Stimulated activated CD4-positive, alpha-beta T cell treated with anti-CD3 and anti-CD28 coated beads, TNF-alpha, amount 100 ng/mL, for 1 hour (primary cell): ENCODE measurements at places on chromosomes 5 and 9.

DNA sequence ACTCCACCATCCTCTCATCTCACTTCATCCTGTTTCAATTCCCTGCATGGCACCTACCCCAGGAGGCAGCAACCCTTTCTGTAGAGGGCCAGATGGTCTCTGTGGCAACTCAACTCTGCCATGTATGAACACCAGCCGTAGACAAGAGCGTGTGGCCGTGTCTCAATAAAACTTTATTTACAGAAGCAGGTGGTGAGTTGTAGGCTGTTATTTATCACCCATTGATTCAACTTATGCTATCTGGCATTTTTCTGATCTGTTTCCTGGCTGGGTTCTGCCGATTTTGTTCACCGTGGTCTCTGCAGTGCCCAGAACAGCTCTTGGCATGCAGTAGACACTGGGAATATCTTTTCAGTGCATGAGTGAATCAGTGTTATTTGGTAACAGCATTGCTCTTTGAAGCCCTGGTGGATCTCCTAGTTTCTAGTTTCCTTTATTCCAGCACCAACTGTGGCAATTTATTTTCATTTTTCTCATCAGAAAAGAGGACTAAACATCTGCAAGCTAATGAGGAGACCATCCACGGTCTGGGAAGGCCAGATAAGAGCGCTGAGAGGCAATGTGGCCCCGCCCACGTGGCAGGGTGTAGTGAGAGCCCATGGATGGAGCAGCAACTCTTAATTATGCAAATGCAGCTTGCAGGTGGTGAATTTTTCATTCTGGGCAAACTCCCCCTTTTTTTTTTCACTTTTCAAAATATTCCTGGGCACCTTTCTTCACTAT lies 77.9 kb downstream of the CTSL start:
- no peak for DNase-seq

DNA sequence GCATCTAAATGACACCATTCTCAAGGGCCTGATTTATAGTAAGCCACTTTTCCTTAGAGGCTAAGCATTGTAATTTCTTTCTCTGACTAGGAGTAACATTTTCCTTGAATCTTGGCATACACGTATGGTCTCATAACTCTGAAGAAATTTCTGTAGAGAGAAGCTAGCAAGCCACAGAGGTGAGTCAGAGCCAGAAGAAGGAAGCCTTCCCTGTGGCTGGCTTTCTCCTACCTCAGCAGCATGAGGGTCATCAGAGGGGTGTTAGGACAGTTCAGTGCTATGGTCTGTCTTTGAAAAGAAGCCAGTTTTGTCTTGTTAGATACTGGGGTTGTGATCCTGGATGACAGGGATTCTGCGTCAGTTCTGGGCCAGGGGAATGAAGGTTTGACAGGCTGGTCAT lies 3.2 kb downstream of the SNX30 start:
- DNase-seq, result no peak

DNA sequence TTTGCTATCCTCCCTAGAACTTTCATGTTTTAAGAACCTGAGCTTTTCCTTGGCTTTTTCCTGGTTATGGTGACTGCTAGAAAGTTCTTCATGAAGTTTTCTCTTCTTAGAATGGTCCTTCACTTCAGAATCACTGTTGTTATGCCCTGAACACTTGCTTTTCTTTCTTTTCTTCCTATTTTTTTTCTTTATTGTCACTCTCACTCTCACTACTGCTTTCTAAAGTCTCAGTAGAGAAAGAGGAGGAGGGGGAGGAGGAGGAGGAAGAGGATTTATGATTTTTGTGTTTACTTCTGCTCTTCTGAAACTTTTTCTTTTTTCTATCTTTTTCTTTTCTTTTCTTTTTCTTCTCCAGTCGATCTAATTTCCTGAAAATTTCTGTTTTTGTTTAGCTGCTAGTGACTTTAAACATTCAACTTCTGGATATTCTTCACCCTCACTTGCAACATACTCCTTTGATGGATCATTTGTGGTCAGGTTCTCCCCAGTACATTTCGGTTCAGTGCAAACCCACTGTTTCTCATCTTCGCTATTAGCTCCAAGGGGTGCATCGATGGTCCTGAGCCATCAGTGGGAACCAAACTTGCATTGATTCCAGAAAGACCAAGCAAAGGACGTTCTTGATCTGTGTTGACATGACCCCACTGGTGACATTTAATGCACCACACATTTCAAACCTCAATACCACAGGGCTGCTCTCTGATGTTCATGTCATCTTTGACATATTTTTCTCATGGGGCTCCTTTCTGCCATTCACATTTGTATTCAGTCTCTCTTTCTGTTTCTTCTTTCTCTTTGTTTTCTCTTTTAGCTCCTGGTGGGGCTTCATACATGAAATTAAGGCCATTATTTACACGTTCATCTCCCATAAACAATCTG lies 81.6 kb upstream of the HAND1 start:
- no peak for DNase-seq

- DNase-seq, result no peak
These were observed 16.7 kb downstream of the PRLR start for GRCh38 chr5:35213608-35214007.

DNA sequence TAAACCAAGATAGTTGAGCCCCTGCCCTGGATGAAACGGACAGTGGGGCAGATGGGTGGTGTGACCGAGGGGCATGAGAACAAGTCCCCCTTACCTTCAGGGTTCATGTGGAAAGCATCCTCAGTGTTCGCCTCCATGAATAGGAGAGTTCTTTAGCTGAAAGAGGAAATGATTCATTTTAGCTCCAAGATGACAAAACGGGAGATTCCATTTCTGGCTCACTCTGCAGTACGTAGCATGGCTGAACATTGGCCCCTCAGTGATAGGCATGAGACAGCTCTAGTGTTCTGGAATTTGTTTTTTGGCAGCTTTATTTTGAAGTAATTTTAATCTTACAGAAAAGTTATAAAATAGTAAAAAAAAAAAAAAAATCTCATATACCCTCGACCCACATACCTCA lies 70.2 kb upstream of the AGXT2 start:
- no peak for DNase-seq

DNA sequence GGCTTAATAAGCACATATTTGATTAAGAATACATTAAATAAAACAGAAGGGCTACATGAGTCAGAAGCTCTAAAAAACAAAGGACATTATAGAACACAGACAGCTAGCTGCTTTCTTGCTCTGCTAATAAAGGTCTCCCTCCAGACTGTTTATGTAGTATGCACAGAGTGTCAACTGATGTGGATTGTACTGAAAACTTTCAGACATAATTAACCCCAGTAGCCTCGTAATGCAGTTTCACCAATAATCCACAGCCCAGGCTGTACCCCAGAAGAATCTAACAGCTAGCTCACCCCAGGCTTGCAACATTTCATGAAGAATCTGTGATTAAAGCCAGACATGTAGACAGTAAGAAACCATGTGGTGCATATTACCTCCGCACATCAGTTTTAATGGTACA lies 30.8 kb downstream of the FGF10 start:
- no peak for DNase-seq

DNA sequence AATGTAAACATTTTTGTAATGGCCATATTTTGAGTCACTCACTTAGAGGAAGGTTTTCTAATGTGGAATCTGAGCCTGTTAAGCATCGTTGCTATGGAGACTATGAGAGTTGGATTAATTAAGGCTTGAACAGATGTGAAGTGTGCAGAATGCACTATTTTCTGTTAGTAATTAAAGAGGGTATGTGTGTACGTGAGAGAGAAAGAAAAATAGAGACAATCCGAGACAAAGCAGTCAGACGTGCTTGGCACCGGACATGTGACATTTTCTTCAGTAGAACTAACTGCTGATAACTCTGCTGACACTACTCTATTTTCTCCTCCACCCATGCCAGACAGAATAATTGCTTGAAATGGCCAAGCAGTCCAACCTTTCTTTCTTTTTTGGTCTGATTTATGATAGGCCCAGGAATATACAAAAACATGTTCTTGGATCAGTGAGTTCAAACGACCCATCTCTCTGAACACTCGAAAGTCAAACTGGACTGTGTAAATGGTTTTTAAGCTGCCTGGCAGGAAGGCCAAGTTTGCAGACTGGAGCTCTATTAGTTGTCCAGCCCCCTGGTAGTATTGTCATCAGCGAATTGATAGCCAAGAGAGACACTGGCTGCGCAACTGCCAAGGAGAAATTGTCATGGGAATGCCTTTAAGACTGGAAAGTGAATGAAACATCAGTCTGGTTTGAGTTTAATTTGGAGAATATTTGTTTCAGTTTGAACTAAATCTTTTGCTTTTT lies 322.1 kb downstream of the ARHGEF28 start:
- no peak for DNase-seq

- DNase-seq, result no peak
These were observed 259.5 kb downstream of the BNC2 start for GRCh38 chr9:16611001-16611400.

DNA sequence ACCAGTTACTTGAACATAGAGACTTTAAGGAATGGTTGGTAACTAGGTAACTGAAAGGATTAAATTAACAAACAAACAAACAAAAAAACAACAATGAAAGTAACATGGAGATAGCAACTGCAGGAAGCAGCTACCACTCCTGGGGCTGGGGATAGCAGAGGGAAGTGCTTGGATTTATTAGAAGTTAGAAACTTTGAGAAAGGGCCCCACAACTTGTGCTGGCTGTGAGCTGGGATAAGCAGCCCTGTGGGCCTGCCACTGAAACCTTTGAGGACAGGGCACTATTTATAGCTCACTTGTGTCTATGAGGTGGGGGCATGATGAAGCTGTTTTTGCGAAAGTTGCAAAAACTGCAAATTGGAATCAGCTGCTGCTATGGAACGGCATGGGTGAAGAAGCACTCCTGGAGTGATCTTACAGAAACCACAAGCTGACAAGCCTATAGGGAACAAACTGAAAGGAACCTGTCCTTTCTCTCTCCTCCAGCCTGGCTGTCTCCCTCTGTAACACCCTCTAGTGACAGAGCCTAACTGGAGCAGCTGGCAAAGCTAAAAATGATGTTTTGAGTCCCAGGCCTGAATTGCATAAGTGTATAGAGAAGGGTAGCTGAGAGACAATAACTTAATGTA lies 91.4 kb upstream of the RANBP6 start:
- no peak for DNase-seq

DNA sequence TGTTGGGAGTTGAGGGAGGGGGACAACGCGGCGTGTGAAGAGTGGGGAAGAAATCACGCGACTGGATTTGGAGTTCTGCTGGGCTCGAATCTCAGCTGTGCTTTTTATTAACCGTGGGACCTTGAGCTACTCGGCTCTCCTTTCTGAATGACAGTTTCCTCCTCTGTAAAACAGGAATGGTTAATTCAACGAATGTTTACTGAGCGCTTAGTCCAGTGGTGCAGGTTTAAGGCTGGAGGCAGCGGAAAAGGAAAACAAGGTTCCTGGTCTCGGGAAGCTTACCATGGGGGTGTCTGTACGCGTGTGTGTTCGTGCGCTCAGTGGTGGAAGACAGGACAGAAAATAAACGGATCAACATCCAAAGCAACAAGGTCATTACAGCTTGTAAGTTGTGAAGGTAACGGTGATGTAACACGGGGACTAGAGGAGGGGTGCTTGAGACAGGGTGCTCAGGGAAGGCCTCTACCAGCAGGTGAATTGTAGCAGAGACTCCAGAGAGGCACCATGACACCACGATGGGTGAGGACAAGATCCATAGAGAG lies 277 bp downstream of the EIF4E1B start:
- DNase-seq, result no peak

GRCh38 chr5:111201705-111202104 lies 22.5 kb upstream of the CAMK4 start:
- DNase-seq, result no peak

- DNase-seq, result no peak
These were observed 69.3 kb downstream of the MLLT3 start for GRCh38 chr9:20552874-20553557.

DNA sequence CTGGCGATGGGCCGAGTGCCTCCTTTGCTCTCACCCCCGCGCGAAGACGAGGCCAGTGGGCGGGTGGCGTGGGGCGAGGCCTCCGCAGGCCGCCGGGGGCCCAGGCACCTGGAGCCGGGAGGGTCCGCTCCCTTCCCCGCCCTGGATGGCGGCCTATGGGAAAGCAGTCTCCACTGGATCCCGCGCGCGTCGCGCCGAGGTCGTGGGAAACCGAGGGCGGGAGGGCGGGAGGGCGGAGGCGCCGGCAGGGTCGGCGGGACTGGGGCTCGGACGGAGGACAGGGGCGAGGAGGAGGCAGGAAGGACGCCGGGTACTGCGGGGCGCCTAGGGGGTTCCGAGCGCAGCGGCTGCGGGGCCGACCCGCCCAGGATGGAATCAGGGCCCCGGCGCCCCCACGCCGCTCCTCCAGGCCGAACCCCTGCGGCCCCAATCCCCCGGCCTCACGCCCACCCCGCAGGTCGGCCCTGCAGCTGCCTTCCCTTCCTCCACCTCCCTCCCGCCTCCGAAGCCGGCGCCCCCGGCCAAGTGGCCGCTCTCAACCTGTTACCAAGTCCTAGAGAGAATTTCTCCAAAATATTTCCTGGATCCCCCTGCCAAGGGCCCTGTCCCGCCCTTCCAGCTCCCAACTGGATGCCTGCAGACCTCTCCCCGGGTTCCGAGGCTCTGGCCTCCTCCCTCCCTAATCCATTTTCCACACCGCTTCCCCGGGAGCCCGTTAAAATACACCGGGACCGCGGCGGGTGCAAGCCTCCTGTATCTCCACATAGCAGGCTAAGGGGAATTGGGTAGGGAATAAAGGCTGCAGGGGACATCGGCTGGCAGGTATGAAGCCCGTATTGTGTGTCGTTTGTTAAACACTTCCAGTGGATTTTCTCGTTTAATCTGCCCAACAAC lies 146.3 kb downstream of the ERCC6L2 start:
- no peak for DNase-seq

- no peak for DNase-seq
These were observed 30.8 kb downstream of the TJP2 start for GRCh38 chr9:69204849-69205248.

DNA sequence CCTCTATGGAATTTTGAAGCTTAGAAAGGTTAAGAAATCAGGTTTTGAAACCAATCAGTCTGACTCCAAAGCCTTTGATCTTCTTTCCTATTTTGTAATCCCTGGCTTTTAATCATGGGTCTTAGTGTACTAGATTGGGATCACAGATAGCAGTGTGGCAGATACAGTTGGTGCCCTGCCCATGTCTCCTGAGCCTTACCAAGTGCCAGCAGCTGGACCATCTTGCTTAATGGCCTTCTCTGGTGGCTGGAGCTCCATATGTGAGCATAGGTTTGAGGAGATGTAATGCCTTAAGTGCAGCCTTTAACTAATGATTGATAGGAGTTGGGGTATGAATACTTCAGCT lies 16.7 kb upstream of the RIC1 start:
- no peak for DNase-seq

DNA sequence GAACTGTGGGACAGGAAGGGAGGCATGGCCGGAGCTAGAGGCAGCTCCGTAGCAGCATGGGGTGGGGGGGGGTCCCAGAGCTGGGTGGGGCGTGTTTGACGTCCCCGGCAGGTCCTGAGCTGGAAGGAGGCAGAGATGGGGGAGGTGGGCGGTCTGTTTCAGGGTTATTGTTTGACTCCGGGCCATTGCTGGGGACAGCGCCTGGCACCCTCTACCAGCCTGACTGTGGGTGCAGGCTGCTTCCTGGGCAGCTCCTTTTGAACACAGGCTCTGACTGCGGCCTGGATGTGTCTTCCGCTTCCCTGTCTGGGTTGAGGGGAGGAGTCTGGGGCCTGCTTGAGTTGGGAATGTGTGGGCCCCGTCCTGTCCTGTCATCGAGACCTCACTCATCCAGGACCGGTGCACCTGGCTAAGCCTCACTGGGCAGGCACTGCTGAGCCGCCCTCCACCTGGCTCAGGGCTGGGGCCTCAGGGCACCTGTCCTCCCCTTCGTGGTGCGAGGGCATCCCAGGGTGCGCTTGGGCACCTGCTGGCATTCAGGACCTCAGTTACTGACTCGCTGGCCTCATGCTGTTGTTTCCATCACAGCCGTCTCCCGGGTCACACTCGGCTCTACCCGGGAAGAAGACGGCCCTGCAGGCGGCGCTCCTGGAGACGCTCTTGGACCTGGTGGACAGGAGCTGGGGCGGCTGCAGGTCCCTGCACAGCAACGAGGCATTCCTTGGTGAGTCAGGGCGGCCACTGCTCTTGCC lies 26.5 kb downstream of the CEP72 start:
- DNase-seq, result no peak
